Chondrocyte (in vitro differentiated cells): ENCODE measurements at places on chromosomes 7 and 10. TPM values are rescaled to one million over a fixed set of nuclear protein-coding genes. Genes with fewer than 3 reads are reported as not detected.

- H3K4me3 ChIP-seq, result no peak overlapping the region
- no peak overlapping the region for H3K27ac ChIP-seq
- no peak for DNase-seq
- peaks cover 33% of the 10 kb centered on the region for H3K4me1 ChIP-seq
- H3K36me3 ChIP-seq, result no peaks in the 10 kb centered on the region
These were observed 77.9 kb downstream of the CTNNA3 start for GRCh38 chr10:67618116-67618515.

DNA sequence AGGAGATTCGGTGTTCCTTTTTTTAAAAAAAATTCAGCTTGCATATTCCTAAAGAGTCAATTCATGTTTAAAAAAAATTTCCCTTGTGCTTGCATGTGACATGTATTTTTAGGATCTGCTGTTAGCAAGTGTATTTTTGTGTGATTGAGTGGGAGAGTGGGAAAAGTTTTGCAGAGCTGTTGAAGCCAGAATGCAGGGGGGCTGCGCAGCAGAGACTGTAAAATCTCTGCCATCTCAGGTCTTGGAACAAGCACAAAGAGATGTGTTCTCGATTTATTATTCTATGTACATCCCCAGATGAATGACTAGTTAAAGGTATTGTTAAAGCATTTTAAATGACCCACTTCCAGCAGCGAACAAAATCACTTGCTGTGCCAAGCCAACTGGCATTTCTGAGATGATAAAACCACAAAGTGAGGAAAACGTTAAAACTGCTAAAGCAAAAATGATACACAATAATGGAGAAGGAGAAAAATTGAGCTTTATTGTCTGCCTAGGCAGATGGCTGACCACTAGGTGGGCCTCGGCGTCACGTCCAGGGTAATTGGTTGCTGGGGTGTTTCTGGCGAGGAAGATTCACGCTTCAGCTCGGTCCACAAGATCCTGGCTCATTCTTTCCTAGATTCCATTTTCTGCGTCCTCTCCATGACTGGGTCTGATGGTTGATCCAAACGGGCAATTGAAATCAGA lies 67.0 kb upstream of the ATRNL1 start:
- H3K27me3 ChIP-seq, result no peaks in the 10 kb centered on the region
- peaks cover 3% of the 10 kb centered on the region for H3K4me1 ChIP-seq
- no peak for DNase-seq
- no peak overlapping the region for H3K4me3 ChIP-seq
- no peak overlapping the region for H3K27ac ChIP-seq

GRCh38 chr7:37448011-37448635 lies 541 bp downstream of the ELMO1 start:
- H3K4me3 ChIP-seq, result peak overlapping the region; percentile 82
- H3K27ac ChIP-seq, result no peak overlapping the region
- peaks cover 43% of the 10 kb centered on the region for H3K27me3 ChIP-seq
- peaks cover 9% of the 10 kb centered on the region for H3K4me1 ChIP-seq
- DNase-seq, result no peak

- H3K4me3 ChIP-seq, result no peak overlapping the region
- H3K27ac ChIP-seq, result no peak overlapping the region
- H3K27me3 ChIP-seq, result peaks cover 2% of the 10 kb centered on the region
- H3K36me3 ChIP-seq, result no peaks in the 10 kb centered on the region
- peaks cover 40% of the 10 kb centered on the region for H3K4me1 ChIP-seq
These were observed 127.2 kb downstream of the CELF2 start for GRCh38 chr10:11144626-11145494.

DNA sequence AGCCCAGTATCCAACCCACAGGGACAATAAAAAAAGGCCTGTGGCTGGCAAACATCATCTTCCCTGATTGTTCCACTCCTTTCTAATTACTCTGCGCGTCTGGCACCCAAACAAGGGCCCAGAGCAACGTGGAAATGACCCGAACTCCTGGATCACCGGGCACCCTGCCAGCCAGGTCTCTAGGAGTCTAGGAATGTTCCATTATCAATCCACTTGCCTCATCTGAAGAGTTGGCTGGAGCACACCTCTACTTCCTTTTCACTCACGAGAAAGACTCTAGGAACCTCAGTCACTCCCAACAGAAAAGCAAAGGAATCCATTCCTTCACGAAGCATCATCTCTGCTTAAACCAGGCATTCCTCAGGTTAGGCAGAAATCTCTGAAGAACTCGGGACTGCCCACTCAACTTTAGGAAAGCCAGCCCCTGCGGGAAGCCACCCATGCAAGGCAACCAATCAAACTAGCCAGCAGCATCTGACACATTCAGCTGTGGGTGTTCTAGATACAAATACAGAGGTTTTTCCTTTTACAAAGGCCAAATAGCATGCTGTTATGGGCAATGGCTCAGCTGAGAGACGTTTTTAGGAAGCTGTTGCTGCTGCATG lies 37.7 kb downstream of the ATXN7L1 start:
- H3K27ac ChIP-seq, result no peak overlapping the region
- H3K4me1 ChIP-seq, result peaks cover 9% of the 10 kb centered on the region
- peaks cover 4% of the 10 kb centered on the region for H3K36me3 ChIP-seq

GRCh38 chr7:115060095-115060870 lies 138.4 kb downstream of the MDFIC start:
- DNase-seq, result no peak
- peaks cover 6% of the 10 kb centered on the region for H3K4me1 ChIP-seq
- no peak overlapping the region for H3K27ac ChIP-seq
- no peaks in the 10 kb centered on the region for H3K27me3 ChIP-seq

GRCh38 chr10:29327746-29328102 lies 38.9 kb downstream of the LYZL1 start:
- peaks cover 23% of the 10 kb centered on the region for H3K4me1 ChIP-seq
- DNase-seq, result no peak
- no peaks in the 10 kb centered on the region for H3K36me3 ChIP-seq

DNA sequence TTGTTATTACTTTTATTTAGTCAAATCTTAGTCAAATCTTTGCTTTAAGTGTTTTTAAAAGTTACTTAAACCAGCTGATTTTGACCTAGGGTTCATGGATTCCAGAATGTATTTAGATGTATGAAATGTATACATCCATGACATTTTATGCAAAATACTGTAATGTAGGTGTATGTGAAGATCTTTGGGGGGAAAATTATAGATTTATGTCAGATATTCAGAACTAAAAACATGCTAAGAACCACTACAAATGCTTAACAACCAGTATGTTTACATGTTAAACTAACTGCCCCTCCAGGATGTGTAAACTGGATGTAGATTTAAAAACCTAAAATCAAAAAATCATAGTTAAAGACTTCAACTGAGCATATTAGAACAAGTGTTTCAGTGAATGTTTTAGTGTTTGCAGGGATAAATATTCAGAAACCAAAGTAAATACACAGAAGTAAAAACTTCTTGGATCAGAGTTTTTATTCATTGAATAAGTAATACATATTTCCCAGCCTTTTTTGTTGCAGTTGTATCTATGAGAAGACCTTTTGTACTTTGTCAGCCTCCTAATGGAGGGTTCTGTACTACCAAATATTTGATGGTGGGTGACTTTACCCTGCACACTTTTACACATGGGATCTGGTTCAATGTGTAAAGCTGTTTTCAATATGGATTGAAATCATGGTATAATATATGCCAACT lies 3.9 kb downstream of the CPED1 start:
- H3K27ac ChIP-seq, result peak overlapping the region; percentile 25
- H3K27me3 ChIP-seq, result no peaks in the 10 kb centered on the region
- no peaks in the 10 kb centered on the region for H3K36me3 ChIP-seq
- no peak for DNase-seq
- no peak overlapping the region for H3K4me3 ChIP-seq

- H3K27me3 ChIP-seq, result no peaks in the 10 kb centered on the region
- no peaks in the 10 kb centered on the region for H3K36me3 ChIP-seq
- peaks cover 2% of the 10 kb centered on the region for H3K4me1 ChIP-seq
- H3K27ac ChIP-seq, result no peak overlapping the region
- no peak overlapping the region for H3K4me3 ChIP-seq
These were observed 49.3 kb downstream of the CALML3 start for GRCh38 chr10:5573968-5574641.

DNA sequence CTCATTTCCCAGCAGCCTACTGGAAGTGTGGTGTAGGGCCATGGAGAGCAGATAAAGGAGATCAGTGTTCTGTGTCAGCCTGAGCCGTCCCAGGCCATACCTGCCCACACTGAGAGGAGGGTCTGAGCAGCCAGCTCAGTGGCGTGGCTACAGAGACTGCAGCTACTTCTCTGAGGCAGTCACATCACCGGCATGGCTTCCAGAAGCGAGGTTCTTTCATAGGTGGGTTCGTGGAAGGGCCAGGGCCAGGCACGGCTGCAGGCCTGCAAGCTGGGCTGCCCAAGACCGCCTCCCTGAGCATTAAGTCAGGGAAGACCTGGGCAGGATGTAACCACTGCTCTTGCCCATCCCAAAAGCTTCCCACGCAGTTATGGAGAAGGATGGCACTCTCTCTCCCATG lies 34.9 kb downstream of the LDB3 start:
- no peak overlapping the region for H3K27ac ChIP-seq
- H3K36me3 ChIP-seq, result peaks cover 4% of the 10 kb centered on the region
- H3K4me3 ChIP-seq, result no peak overlapping the region
- DNase-seq, result peak; percentile 77
- no peaks in the 10 kb centered on the region for H3K4me1 ChIP-seq
- H3K27me3 ChIP-seq, result no peaks in the 10 kb centered on the region

- H3K27me3 ChIP-seq, result peaks cover 11% of the 10 kb centered on the region
- no peaks in the 10 kb centered on the region for H3K36me3 ChIP-seq
- no peak overlapping the region for H3K4me3 ChIP-seq
- no peak for DNase-seq
These were observed 37.2 kb downstream of the LRMDA start for GRCh38 chr10:75468612-75469005.

DNA sequence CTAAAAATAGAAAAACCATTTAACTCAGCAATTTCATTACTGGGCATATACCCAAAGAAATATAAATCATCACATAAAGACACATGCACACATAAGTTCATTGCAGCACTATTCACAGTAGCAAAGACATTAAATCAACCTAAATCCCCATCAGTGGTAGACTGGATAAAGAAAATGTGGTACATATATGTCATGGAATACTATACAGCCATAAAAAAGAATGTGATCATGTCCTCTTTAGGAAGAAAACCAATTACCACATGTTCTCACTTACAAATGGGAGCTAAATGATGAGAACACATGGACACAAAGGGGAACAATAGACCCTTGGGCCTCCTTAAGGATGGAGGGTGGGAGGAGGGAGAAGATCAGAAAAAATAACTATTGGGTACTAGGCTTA lies 36.0 kb upstream of the ACBD5 start:
- H3K4me3 ChIP-seq, result no peak overlapping the region
- no peak overlapping the region for H3K27ac ChIP-seq
- peaks cover 44% of the 10 kb centered on the region for H3K27me3 ChIP-seq

- H3K27me3 ChIP-seq, result no peaks in the 10 kb centered on the region
- H3K4me3 ChIP-seq, result no peak overlapping the region
- no peak overlapping the region for H3K27ac ChIP-seq
- H3K36me3 ChIP-seq, result no peaks in the 10 kb centered on the region
These were observed 105.2 kb downstream of the FAS start for GRCh38 chr10:89095701-89096391.

DNA sequence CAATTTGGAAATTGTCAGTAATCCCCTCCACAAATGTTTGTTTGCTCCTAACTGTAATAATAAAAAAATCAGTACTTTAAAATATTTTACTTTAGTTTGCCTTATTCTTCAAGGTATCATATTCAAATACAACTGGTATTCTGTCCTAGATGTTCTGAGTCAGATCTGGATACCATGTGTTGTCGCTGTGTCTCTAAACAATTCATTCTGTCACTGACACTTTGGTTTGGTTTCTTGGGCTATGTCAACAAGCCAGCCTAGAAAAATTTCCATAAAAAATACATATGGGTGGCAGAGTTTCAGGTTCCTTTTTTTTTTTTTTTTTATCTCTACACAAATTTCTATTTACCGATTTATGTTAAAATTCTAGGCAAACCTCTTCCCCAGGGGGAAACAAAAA lies 33.2 kb upstream of the SEMA3D start:
- H3K27ac ChIP-seq, result no peak overlapping the region
- H3K4me1 ChIP-seq, result peaks cover 7% of the 10 kb centered on the region
- H3K36me3 ChIP-seq, result no peaks in the 10 kb centered on the region

- no peaks in the 10 kb centered on the region for H3K36me3 ChIP-seq
- no peak for DNase-seq
- peak overlapping the region; percentile 49 for H3K27ac ChIP-seq
- peaks cover 35% of the 10 kb centered on the region for H3K4me1 ChIP-seq
These were observed 2.7 kb upstream of the GTF2I start for GRCh38 chr7:74654811-74655210.

DNA sequence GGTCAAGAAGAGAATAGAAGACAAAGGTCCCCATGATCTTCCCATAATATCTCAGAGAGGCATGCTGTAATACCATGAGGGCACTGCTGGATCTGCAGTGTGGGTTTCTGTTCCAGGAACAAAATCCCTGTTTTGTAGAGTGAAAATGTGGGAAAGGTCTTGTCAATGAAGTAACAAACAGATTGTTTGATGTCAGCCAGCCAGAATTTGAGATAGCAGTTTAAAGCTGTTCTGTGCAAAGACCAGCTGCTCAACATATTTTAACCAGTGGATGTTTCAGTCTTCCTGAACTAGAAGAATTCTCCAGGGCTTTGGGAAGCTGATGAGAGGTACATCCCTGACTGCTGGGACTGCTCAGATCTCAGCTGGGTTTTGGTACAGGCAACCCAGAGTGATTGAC lies 1012.5 kb downstream of the DNAJB9 start:
- H3K4me3 ChIP-seq, result no peak overlapping the region
- no peak for DNase-seq
- H3K36me3 ChIP-seq, result no peaks in the 10 kb centered on the region
- H3K27ac ChIP-seq, result no peak overlapping the region

DNA sequence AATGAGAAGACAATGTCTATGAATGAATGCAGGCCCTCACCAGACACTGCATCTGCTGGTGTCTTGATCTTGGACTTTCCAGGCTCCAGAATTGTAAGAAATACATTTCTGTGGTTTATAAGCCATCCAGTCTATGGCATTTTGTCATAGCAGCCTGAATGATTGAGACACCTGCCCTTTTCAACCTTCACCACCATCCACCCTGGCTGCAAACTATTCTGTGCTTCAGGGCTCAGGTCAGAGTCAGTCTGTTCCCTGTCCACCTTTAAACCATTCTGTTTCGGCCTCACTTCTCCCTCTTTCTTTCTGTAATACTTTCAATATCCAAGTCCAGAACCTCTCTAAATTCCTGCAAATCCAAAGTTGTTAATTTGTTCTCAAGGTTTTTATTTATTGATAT lies 15.9 kb upstream of the CDK13 start:
- no peak overlapping the region for H3K27ac ChIP-seq
- H3K4me1 ChIP-seq, result no peaks in the 10 kb centered on the region
- H3K4me3 ChIP-seq, result no peak overlapping the region
- DNase-seq, result no peak
- peaks cover 2% of the 10 kb centered on the region for H3K27me3 ChIP-seq
- H3K36me3 ChIP-seq, result no peaks in the 10 kb centered on the region

Gene TAS2R16
- not detected in 3 replicates for total RNA-seq

Gene TMEM176B
- 0.36 to 0.37 TPM in 2 of 3 replicates, not detected in the other for total RNA-seq

Gene CTAGE15
- 0.23 to 0.63 TPM (median 0.32 TPM) in 3 replicates for total RNA-seq

Gene MMRN2
- total RNA-seq, result 0.31 to 0.92 TPM (median 0.40 TPM) in 3 replicates

Gene ACSL5
- total RNA-seq, result 0.15 to 0.53 TPM (median 0.27 TPM) in 3 replicates

Gene SEM1
- total RNA-seq, result 33.3 to 58.8 TPM (median 35.9 TPM) in 3 replicates

Gene MMD2
- total RNA-seq, result not detected in 3 replicates

Gene ZNF365
- 5.2 to 10.9 TPM (median 6.0 TPM) in 3 replicates for total RNA-seq

Gene CYP2C18
- 0.17 TPM in 1 of 3 replicates, not detected in the others for total RNA-seq
